Ovary (tissue), 10 donors: ENCODE measurements at places on chromosomes 11 and 22. TPM values are rescaled to one million over a fixed set of nuclear protein-coding genes. Genes with fewer than 3 reads are reported as not detected.

- DNase-seq: no peak
These were observed 4.7 kb downstream of the CCDC34 start for GRCh38 chr11:27358296-27358695.

DNA sequence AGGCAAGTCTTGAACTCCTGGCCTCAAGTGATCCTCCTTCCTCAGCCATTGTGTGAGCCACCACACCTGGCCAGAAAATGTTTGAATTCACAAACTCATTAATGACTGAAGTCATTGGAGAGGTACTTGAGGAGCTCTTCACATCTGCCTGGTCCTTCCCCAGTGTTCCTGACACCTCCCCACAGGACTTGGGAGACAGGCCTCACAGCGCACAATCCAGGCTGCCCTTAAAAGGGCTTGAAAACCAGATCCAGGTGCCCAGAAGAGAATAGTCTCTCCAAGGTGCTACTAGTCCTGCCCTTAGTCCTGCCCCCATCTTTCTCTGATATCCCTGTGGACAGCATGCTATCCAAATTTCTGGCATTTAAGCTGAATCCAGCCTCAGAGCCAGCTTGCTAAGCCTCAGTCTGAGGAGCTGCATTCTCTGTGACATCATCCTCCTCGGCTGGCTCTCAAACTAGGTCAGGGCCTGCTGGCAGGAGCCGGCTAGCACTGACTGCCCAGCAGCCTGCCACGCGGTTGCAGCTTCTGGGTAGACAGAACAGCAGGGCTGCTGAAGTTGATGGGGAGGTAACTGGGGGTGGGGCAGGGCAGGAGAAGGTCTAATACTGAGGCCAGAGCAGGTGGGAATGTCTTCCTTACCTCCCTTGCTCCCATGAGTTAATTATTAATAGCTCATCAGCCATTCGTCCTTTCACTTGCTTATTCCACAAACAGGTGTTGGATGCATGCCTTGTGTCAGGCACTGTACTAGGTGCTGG lies 35.3 kb upstream of the NECTIN1 start:
- DNase-seq: no peak

DNA sequence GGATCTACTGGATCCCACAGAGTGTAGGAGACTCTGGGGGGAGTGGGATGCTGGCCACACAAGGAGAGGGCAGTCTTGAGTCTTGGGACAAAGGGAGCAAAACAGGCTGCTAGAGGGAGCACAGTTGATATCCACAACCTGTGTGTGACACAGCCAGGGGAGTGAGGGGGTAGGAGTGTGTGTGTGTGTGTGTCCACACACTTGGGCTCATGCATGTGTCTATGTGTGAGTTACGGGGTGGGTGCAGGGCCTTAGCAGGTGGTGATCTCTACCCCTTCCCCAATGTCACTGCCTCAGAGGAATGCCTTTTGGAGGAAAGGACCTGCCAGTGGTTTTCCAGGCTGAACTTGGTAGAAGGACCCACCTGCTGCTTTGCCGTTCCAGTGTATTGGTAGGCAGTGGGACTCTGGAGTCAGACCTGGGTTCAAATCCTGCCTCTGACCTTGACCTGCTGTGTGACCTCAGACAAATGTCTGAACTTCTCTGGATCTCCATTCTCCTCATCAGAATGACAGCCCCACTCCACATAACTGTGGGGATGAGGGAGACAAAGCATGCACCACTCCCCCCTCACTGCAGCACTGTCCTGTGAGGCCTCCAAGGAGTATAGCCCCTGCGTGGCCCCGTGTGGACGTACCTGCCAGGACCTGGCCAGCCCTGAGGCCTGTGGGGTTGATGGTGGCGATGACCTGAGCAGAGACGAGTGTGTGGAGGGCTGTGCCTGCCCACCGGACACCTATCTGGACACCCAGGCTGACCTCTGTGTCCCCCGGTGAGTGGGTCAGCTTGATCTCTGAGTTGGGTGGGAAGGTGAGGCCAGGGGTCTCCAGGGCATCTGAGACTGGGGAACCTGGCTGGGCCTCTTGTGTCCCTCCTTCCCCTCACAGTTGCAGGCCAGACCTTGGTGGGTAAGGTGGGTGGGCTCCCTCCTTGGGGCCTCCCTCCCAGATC lies 27.4 kb downstream of the OTOG start:
- DNase-seq: no peak

DNA sequence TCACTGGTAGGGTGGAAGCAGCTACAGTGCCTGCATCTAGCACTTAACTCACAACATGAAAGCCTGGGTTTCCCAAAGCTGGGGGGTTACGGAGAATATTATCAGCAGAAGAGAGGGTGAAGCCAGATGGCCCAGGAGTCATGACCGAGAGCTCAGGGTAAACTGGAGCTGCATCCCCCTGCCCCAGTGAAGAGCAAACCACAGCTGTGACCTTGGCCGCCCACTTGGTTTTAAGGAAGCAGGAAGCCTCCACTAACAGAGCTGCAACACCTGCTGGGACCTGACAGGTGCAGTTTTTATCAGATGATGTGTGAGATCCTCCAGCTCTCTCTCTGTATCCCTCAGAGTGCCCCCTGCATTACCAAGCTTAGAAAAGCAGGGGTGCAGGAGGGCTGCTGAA lies 20.9 kb downstream of the TCP11L1 start:
- DNase-seq: no peak

RBFOX2 gene
- total RNA-seq: 121 TPM

GRCh38 chr11:83093634-83094033 lies 21.9 kb upstream of the RAB30 start:
- DNase-seq: no peak

LRRN4CL gene
- 25.5 TPM for total RNA-seq

DNA sequence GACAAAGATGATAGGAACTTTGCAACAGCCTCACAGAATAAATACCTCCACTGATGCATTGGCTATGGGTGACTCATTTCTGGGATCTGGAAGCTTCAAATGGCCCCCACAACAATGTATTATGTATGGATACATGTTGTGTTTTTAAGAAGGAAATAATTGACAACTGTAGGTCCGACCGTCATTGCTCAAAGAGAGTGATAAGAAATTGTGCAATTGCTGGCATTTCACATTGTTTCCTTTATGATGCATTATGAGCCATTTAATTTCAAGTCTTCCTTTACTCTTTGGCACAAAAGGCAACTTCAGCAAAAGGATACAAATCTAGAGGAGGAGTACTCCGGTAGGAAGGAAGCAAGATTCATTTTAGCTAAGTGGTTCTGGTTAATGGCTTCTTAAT lies 2.0 kb downstream of the ANO3 start:
- no peak for DNase-seq

MIOX gene
- total RNA-seq: 0.20 TPM

RNH1 gene
- total RNA-seq: 169 TPM

DNA sequence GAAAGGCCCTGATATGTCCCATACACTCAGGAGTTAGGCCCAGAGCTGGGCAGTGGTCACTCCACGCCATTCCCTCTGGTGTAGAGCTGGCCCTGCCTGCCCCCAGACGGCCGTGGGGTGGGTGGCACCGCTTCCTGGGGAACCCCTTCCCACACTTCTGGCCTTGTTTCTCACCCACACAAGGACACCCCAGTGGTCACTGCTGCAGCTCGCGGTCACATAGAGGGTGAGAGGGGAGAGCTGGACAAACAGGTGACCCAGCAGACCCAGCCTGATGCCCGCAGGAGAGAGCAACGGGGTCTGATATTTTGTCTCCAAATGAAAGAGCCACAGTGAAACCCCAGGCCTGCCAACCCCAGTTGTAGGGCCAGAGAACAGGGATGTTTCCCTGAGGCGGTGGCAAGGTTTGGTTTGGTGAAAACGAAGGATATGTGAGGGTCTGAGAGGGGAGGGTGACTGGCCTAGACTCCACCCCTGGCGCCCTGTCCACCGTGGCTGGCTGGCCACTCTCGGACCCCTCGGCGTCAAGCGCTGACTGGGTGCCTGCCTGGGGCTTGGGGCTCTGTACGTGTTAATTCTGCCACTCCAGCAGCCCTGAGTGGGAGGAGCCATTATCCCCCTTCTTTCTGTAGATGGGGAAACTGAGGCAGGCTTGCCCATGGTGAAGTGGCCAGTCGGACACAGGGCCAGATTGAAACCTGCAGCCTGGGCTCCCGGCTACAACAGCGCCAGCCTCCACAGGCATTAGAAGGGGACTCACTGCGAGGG lies 71.0 kb upstream of the PPARA start:
- DNase-seq: peak; percentile 44

- DNase-seq: peak; percentile 86
These were observed 10.4 kb downstream of the CHRDL2 start for GRCh38 chr11:74720596-74721478.
